ENCODE measurements at places on chromosomes 5 and 9.

DNA sequence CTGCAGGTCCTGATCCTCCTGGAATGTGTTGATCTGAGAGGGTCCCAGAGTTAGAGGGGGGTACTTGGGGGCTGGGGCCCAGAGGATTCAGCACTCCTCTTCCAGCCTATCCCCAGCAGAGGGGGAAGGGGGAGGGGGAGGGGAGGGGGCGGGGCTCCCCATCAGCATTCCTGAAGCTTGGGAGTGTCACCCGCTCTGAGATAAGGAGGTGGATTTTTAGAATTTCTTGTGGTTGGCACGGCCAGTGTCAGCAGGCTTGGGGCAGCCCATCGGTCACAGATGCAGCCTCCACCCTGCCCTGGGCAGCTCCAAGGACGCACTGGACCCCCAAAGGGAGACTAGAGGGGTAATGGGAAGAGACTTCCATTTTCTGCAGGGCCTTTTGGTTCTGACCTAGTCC is 5.3 kb downstream of the FGF18 start:
- DNase-seq: no peak

DNA sequence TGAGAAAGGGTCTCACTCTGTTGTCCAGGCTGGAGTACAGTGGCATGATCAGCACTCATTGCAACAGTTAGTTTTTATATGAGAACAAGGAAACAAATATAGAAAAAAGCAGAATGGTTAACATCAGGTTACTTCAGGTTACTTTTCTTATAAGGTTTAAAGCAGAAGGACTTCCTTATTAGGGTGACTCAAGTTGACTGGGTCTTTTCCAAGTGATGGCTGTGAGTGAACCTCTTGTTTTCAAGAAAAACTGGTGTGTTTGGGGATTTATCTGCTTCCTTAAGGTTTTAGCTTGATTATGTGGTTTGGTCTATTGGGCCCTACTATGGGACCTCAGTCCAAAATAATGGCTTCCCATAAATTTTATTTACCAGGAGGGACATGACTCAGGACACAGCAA is 99.2 kb downstream of the ARRDC3 start:
- no peak for DNase-seq

DNA sequence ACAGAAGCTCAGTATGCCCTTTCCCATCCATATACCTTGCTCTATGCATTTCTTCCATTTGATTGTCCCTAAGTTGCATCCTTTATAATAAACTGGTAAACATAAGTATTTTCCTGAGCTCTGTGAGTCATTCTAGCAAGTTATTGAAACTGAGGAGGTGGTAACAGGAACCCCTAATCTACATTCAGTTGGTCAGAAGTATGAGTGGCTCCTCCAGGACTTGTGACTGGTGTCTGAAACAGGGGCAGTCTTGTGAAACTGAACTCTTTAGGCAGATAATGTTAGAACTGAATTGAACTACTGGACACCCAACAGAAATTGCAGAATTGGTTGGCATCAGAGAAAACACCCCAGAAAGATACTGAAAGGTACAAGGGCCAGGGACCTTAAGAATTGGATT is 133.1 kb upstream of the POU5F2 start:
- DNase-seq: no peak

- no peak for DNase-seq
Observed at GRCh38 chr9:115276621-115277020, 158.7 kb upstream of the TNC start.

DNA sequence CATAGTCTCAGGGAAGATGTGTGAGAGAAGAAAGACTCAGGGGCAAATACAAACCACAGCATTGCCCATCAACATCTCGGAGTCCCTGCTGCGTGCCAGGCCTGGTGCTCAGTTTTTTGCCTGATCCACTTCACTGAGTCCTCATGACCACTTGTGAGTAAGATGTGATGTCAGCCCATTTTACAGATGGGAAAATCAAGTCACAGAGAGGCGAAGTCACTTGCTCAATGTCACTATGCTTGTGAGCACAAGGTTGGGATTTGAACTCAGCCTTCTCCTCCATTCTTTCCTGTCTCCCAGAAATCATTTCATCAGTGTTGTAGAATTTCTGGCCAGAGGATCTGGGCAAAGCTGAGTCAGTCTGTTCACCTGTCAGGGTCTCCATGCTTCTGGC is 34.6 kb upstream of the PSD2 start:
- no peak for DNase-seq

DNA sequence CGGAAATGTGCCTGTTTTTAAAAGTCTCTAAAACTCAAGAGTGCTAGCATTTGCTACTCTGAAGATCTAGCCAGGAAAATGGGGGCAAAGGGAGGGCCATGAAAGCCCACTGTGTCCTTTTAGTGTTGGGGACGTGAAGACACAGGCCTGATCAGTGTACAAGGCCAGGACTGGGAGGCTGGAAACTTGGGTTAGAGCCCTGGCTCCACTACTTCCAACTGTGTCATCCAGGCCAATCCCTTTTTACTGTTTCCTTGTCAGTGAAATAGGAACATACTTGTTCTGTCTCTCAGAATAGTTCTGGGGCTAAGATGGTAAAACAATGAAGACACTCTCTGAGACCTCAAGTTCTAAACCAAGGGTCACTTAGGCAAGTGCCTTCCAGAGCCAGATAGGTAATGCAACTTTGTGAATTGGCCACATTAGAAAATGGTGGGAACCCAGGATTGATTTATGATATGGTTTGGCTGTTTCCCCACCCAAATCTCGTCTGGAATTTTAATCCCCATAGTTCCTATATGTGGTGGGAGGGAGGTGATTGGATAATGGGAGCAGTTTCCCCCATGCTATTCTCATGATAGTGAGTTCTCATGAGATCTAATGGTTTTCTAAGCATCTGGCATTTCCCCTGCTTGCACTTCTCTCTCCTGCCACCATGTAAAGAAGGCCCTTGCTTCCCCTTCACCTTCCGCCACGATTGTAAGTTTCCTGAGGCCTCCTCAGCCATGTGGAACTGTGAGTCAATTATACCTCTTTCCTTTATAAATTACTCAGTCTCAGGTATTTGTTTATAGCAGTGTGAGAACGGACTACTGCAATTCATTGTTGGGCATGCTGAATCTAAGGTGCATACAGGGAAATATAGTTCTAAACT is 30.4 kb upstream of the B4GALT1 start:
- no peak for DNase-seq

- DNase-seq: peak; percentile 49
Observed at GRCh38 chr5:159764283-159765134, 151.8 kb upstream of the ADRA1B start.

GRCh38 chr9:112327718-112328450 is 5.5 kb downstream of the PTBP3 start:
- no peak for DNase-seq

- no peak for DNase-seq
Observed at GRCh38 chr9:69535911-69536310, 136.3 kb downstream of the APBA1 start.

DNA sequence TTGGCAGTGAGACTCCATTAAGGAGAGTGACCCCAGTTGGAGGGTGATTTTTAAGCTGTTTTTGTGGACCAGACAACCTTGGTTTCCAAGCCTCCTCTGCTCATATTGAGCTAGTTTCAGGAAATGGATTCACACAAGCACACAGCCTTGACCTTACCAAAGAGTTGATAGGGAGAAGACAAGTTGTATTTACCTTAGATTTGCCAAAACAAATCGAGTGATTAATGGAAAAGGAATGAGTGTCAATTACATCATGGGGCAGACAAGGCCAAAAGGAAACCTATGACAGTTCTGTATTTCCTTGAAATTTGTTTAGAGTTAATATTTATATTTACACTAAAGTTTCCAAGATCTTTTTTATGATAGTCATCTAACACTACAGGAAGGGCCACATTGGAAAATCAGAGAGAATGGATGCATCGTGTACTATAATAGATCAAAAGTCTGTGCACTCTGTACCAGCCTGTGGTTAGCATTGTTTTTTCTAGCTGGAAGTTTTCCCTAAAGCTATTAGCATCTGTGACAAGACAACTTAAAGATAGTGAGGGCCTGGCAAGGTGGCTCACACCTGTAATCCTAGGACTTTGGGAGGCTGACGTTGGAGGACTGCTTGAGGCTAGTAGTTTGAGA is 86.0 kb upstream of the FER start:
- no peak for DNase-seq

- DNase-seq: peak; percentile 84
Observed at GRCh38 chr9:112348257-112349007, 15.0 kb upstream of the PTBP3 start.

- no peak for DNase-seq
Observed at GRCh38 chr9:114887963-114888362, 42.4 kb downstream of the TNFSF8 start.

GRCh38 chr5:91245871-91246270 is 137.2 kb downstream of the ARRDC3 start:
- no peak for DNase-seq

DNA sequence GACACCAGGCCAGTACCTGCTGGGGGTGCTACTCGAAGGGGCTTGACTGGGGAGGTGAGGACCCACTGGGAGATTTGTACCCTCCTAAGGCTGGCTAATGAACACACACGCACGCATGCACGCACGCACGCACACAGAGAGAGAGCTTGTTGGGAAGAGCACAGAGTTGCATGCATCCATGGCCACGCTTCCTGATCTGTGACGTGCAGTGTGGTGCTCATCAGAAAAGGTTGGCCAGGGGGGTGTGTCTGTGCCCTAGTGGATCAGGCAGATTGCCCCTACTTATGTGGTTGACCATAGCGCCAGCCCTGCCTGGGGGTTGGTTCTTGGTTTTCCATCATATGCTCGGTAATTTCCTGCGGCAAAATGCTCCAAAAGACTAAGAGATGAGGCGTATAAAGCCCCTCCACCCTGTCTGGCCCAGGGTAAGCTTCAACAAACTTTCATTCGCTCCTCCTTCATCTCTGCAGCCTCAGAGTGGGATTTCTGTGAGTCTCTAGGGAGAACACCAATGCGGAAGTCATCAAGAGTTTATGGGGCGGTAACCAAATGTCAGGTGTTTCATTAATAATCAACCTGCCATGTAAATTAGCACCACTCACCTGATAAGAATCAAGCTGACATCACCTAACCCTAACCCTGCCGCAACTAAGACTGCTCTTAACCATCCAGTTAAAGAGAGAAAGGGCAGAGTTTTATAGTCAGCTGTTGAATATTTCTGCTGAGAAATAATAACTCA is 8.0 kb upstream of the GFI1B start:
- DNase-seq: no peak

DNA sequence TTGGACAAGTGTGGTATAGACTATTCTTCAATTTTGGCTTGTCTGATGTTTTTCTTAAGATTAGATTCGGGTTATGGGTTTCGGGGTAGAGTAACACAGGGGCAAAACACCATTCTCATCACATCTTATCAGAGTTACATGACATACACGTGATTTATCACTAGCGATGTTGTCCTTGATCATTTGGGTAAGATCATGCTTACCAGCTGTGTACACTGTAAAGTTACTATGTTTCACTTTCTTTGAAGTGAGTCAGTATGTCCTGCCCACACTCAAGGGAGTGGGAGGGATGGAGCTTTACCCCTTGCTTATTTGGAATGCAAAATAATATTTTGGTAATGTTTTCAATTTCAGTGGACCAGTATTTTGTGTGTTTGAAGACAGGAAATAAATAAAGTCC is 101.8 kb upstream of the TAF11L2 start:
- DNase-seq: no peak

GRCh38 chr9:13957089-13957488 is 356.9 kb downstream of the NFIB start:
- DNase-seq: no peak

DNA sequence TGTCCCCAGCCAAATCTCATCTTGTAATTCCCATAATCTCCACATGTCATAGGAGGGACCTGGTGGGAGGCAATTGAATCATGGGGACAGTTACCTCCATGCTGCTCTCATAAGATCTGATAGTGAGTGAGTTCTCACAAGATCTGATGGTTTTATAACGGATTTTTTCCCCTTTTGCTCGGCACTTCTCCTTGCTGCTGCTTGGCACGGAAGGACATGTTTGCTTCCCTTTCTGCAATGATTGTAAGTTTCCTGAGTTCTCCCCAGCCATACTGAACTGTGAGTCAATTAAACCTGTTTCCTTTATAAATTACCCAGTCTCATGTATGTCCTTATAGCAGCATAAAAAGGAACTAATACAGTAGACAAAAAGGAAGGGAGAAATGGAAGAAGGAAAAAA is 76.7 kb upstream of the CCNG1 start:
- DNase-seq: no peak

- DNase-seq: no peak
Observed at GRCh38 chr5:179438011-179438441, 92.8 kb upstream of the ADAMTS2 start.

- no peak for DNase-seq
Observed at GRCh38 chr9:105257809-105258208, 13.4 kb downstream of the SLC44A1 start.

Measured in activated CD8-positive, alpha-beta memory T cell treated with anti-CD3 and anti-CD28 coated beads, Interleukin-2, amount 10 ng/mL, durations not matched to agents 7 days and 5 days (primary cell).